ENCODE measurements at places on chromosomes 2 and 18. TPM values are rescaled to one million over a fixed set of nuclear protein-coding genes. Genes with fewer than 3 reads are reported as not detected.

Gene SOX11
- 0.05 TPM for polyA plus RNA-seq

Gene THUMPD2
- 3.8 TPM for polyA plus RNA-seq

Gene LIPG
- polyA plus RNA-seq, result 35.2 TPM

Gene ASIC4
- polyA plus RNA-seq, result 1.5 TPM

Gene TCF4
- 50.8 TPM for polyA plus RNA-seq

Gene FBXO48
- 1.7 TPM for polyA plus RNA-seq

Gene MERTK
- 28.9 TPM for polyA plus RNA-seq

Gene PRKRA
- polyA plus RNA-seq, result 103 TPM

Gene EIF2AK3
- polyA plus RNA-seq, result 9.8 TPM

Gene COBLL1
- polyA plus RNA-seq, result 5.4 TPM

Gene KLHL41
- polyA plus RNA-seq, result 11.7 TPM

Gene APOB
- 0.30 TPM for polyA plus RNA-seq
